Hematopoietic multipotent progenitor cell treated with erythropoietin and hydrocortisone succinate and interleukin-3 and kit ligand, for 15 days (in vitro differentiated cells): ENCODE measurements at places on chromosomes 5 and 9.

DNA sequence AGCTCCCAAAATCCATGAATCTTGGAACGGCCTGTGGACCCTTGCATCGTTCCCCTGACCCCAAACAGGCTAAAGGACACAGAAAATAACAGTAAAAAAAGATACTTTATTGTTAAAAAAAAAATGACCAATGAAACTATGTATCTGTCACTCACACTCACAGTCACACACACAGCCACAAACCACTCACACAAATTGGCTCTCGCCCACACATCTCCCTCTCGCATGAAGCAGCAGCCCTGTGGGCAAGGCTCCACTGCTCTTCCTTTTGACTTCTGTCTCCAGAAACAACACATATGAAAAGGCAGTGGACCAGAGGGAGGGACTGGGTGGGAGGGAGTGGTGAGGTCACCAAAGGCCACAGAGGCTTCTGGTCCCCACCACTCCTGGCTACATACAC, 56.6 kb downstream of the SLC36A1 start:
- DNase-seq, result no peak

DNA sequence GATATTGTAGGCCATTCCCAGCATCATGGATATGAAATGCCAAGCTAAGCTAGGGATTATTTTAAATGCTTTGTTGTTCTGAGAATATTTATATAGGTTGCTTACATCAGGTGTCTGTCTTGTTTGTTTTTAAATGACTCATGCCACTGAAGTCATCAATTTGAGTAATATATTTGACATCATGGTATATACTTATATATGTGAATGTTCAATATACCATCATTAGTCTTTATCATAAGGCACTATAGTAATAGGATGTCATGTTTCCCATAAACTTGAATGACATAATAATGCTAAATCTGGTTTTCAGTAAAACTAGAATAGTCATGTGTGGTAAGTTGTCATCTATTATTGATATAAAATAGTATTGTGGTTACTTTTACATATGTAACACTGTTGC, 13.1 kb downstream of the C9orf85 start:
- DNase-seq, result no peak

DNA sequence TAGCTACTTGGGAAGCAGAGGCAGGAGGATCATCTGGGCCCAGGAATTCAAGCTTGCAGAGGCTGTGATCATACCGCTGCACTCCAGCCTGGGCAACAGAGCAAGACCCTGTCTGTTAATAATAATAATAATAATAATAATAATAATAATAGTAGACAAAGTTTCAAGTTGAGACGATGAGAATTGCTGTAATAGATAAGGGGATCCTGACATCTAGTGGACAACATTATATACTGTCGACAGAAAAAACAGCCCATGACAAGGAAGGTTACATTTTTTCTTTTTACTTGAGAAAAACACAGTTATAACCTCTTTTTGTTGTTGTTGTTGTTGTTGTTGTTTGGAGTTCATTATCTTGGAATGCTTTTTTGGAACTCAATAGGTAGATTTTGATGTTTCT, 35.3 kb downstream of the NDFIP1 start:
- DNase-seq, result peak; percentile 73

DNA sequence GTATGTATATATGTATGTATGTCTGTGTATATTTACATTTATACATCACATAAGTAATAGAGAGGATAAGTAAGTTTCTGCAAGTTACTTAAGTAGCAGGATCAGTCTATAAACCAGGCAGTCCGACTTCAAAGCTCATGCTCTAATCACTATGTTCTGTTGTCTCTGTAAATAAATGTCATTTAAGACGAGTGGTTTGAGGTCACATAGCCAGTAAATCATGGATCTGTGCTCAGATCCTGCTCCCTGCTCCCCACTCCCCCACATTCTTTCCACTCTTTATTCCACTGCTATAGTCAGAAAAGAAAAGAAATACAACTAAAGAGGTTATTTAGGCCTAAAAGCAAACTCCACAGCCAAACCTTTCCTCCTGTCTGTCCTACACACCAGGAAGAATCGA, 90.4 kb downstream of the SERINC5 start:
- DNase-seq, result no peak

- no peak for DNase-seq
Observed at GRCh38 chr9:114178076-114178475, 22.7 kb downstream of the COL27A1 start.

DNA sequence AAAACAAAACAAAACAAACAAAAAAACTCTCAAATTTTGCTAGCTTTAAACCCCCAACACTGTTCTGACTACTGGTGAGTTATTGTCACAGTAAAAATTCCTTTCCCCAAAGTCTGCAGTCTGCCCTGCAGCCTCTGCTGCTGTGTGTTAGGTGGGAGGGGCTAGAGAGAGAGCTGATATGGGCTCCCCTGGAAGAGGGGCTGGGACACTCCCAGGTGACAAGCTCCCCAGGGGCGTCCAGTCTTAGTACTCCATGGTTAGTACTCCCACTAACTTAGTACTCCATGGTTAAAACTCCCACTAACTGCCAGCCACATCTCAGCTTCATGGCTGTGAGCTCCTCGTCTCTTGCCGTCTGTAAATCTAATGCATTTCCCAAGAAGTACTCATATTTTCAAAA, 191.9 kb downstream of the FANCC start:
- DNase-seq, result no peak

GRCh38 chr5:167649471-167649870, 642.0 kb upstream of the WWC1 start:
- DNase-seq, result no peak

DNA sequence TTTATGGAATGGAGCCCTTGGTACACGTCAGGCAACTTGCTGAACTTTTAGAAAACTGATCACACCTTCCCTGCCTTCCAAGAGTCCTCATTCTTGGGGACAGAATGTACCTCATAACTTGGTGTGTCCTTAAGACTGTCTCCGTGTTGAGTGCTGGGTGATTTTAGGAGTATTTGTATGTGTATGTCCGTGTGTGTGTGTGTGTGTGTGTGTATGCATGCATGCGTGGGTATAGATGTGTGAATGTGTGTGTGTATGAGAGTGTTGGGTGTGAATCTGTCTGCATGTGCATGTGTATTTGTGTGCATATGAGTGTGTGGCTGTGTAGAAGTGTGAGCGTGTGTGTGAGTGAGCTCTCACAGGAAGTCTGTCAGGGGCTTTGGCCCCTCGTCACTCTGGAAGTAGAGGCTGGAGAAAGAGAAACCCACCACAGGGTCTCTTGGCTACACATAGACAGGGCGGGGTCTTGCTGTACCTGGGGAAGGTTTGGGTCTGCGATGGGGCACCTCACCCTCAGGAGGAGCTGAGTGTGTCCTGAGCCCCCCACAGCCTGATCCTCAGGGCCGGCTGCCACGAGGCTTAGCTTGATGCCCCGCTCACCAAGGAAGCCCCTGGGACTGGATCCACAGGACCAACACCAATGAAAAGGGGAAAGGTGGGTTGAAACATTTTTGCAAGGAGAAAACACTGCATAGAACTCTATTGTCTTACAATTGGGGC, 33.1 kb upstream of the ANKRD33B start:
- no peak for DNase-seq

- DNase-seq, result no peak
Observed at GRCh38 chr9:94872891-94873511, 146.5 kb downstream of the AOPEP start.

DNA sequence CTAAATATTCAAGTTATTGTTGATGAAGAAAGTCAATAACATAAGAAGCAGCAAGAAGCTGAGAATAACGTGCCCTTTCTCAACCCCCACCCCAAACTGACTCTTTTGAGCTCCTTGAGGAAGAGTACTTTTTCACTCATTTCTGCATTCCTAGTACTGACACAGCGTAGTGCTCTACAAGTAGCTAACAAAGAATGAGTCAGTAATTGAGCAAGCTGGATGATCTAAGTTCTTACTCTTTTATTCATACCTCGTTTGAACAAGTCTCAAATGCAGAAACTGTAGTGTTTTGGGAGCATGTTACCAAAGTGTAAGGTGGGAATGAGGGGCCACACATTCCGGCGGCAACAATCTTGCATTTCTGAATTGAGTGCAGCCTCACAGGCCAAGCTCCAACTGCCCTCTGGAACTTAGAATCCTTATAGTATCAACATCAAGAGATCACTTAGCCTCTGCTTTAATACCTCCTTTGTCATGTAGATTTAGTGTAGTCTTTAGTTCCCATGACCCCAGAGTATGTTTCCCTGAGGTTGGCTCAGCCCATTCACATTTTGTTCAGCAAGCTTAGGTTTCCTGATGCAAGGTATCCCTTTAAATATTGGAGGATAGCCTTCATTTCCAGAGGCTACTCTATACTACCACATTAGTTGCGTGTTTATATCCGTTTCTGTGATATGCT, 152.0 kb downstream of the PRR16 start:
- no peak for DNase-seq

- DNase-seq, result no peak
Observed at GRCh38 chr9:4061717-4062116, 238.2 kb downstream of the GLIS3 start.

GRCh38 chr5:147481874-147482705, 27.8 kb downstream of the DPYSL3 start:
- no peak for DNase-seq

DNA sequence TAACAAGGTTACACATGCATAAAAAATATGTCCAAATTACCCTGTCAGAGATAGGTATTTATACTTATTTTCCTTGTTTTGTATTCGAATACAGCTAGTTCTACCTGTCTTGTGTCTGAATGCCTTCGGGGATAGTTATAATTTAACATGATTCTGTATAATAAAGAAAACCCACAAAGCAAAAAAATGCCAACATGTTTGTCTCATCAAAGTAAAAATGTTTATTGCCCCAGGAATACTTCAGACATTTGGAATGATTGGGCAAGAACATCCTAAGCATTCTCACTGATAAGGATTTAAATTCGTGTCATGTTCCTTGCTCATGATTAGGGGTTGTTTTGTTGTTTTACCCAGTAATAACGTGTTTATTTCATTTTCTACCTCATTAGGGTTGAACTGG, 74.5 kb downstream of the DOCK8 start:
- DNase-seq, result no peak

- peak; percentile 51 for DNase-seq
Observed at GRCh38 chr5:71932655-71933338, 174.5 kb upstream of the MAP1B start.

DNA sequence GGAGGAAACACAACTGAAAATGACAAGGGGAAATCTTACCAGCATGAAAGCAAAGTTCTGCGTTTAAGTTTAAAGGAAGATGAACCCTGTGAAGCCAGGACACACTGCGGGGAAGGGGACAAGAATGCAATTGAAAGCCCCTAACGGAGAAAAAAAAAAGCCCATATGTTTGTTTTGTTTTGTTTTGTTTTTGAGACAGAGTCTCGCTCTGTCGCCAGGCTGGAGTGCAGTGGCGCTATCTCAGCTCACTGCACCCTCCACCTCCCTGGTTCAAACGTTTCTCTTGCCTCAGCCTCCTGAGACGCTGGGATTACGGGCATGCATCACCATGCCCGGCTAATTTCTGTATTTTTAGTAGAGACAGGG, 2.9 kb downstream of the STK10 start:
- no peak for DNase-seq

GRCh38 chr9:86672301-86672700, 275.0 kb downstream of the GAS1 start:
- DNase-seq, result no peak

DNA sequence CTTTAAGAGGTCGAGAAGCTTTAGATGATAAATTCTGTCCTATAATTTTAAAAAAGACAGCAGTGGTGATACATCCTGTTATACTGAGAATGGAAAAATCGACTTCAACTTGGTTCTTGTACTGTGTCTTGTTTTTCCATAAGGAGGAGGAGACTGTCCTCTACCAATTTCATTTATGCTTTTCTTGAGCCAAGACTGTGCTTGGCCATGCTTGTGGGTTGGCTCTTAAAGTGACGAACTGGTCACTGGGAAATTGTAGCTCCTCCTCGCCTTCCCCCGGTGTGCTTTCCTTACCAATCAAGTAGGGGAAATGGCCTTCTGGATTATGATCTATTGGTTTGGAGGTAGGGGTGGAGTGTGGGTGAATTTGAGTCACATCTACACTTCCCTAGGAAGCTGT, 67.1 kb upstream of the HSPB3 start:
- no peak for DNase-seq

DNA sequence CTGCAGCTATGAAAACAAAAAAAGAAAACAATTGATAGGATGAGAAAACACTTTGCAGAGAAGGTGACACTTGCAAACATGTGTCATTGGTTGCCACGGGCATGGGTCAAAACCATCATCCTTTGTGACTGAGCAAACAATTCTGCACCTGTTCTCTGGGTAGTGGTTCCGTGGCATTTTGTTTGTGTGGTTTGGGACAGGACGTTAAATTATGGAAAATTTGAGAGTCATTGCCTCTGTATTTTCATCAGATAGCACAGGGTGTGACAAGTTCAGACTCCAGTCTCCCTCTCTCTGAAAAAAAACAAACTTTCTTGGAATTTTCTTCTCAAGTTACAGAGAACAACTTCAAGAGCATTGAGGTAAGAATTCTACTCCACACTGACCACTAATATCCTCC, 113.4 kb upstream of the HMHB1 start:
- DNase-seq, result no peak

DNA sequence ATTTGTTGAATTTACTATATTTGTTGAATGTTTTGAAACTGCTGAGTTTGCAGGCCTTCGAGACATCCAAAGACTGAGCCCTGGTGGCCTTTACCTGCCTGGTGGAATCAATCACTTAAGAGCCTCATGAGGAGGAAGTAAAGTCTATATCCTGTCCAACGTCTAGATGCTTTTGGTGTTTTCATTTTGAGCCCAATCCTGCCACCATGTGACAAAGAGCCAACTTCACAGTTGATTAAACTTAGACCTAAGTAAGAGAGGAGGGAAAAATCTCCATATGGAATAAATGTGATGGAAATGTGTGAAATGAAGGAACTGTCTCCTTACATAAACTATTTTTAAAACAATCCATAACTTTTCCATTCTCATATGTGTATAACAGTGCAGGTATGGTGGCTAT, 220.1 kb downstream of the PRR16 start:
- DNase-seq, result no peak

GRCh38 chr9:2798423-2798822, 45.5 kb downstream of the PUM3 start:
- no peak for DNase-seq

GRCh38 chr9:115397591-115398312, 279.8 kb upstream of the TNC start:
- DNase-seq, result no peak

GRCh38 chr5:127840198-127840524, 137.0 kb downstream of the CCDC192 start:
- DNase-seq, result no peak

DNA sequence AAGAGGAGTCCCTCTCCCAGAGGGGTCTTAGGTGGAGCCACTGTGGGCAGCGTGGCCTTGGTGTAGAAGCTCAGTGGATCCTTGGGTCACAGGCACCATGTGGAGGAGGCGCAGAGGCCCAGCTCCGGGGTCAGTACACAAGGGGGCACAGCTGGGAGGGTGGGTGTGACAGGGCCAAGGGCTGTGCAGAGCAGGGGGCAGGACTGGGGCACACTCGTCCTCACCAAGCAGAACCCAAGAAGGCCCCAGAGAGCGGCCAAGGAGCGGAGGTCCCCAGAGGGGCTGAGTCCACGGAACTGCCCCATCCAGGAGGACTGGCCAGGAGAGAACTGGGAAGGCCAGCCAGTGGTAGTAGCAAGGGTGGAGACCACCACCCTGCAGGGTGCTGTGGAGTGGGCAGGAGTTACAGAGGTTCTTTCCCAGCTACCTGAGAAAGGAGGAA, 2.5 kb upstream of the LPCAT1 start:
- no peak for DNase-seq

GRCh38 chr5:134604908-134605307, 27.7 kb downstream of the SAR1B start:
- no peak for DNase-seq

GRCh38 chr5:154501566-154501965, 23.5 kb upstream of the HAND1 start:
- DNase-seq, result no peak
